ENCODE measurements at places on chromosomes 12 and 14.
A peak's percentile ranks its signal among the peaks of the same experiment; 100 is the strongest.

- DNase-seq = no peak
Observed at GRCh38 chr12:11759899-11760298, 110.4 kb downstream of the ETV6 start.

- no peak for DNase-seq
Observed at GRCh38 chr12:106445959-106446358, 88.4 kb downstream of the POLR3B start.

GRCh38 chr14:73753124-73753886 is 39.1 kb upstream of the PNMA1 start:
- peak; percentile 73 for DNase-seq

DNA sequence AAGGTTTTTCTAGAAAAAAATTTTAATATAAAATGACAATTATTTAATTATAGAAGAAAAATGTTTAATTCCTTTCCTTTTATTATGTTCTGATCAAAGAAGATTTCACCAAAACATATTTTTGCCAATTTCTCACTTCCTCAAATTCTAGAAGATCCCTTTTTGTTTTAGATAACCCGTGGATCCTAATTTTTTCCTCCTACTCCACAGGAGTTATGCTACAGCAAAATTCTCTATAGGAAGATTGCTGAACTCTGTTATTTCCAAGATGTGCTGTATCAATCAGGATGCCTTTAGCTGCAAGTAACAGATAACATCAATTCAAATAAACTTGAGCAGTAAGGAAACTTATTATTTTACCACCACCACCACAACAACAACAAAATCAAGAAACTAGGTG is 3.8 kb upstream of the SNX6 start:
- no peak for DNase-seq

DNA sequence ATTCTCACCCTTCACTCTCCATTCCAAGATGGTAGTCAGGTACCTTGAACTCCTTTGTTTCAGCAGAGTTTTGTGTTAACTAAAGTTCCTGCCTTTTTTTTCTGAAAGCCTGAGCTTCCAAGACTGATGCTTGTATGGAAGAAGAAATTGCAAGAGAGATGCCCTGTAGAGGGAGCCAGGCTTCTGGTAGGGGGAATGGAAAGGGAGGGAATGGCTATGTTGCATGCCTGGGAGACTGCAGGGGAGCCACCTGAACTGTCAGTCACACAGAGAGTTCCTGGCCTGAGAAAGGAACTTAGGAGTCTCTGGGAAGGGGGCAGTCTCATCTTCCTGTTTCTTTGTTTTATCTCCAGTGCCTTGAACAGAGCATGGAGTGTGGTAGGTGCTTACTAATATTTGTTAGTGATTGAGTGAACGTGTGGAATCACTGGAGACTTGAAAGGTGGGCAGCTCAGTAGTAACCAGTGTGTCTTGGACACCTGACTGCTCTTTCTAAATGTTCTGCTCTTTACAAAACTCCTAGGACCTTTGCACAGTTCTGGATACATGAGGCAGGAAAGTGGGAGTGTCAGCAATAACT is 132.2 kb downstream of the ANO4 start:
- no peak for DNase-seq

GRCh38 chr14:21098076-21098891 is at the start of gene ZNF219:
ZNF219 (minus strand) TSS chr14:21098655; CDS start chr14:21093591, 5,064 bp downstream.
- no peak for DNase-seq

- no peak for DNase-seq
Observed at GRCh38 chr14:88164906-88165534, 158.0 kb downstream of the KCNK10 start.

DNA sequence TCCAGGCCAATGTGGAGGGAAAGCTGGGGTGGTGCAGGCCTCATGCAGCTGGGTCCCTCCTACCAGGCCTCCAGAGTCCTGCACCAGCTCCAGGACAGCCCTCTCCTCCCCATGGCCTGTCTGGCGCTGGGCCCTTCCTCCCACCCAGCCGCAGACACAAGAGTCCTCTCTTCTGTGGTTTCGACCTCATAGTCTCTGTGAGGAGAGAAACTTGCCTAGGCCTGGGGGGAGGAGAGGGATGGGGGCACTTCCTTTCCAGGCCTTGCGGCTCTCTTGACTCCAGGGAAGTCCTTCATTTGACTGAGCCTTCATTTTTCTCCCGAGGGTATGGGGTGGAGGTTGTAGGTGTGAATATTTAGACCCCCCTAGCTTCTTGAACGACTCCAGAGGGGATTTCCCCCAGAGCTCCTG is 2.3 kb downstream of the MMP14 start:
- no peak for DNase-seq
